ENCODE measurements at places on chromosomes 3 and 15.

DNA sequence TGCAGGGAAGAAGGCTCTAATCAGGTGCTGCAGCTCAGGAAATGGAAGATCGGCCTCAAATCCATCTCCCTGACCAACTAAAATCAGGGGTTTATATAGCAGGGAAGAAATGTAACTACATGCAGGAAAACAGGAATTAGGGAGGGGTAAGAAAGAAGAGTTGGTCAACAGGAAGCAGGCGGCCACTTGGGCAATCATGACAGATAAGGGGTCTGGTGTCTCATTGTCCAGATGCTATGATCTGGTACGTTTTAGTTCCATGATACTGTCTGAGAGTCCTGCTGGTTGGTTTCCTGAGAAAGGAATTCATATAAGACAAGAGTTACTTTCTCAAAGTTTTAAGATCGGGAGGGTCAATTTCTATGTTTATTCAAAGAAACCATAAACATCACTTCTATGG, 24.2 kb downstream of the KATNBL1 start:
- DNase-seq: no peak

DNA sequence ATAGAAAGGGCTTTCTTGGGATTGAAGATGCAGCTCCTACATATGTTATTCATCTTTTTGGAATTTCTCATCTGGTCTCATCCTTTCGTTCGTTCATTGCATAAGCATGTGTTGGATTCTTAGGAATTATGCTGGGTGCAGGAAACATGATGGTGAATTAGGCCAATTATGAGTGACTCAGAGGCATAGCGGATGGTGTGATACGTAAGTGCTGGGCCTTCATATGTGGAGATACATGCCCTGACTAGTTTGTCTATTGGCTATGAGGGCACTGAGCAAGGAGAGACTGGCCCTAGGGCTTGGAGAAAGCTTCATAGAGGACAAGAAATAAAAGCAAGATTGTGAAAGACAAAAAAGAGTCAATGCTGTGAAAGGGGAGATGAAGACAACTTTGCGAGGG, 235.1 kb downstream of the MYRIP start:
- no peak for DNase-seq

GRCh38 chr15:47675735-47676134, 41.6 kb upstream of the SEMA6D start:
- DNase-seq: no peak

GRCh38 chr3:10708216-10708893, 107.7 kb upstream of the SLC6A11 start:
- DNase-seq: no peak

GRCh38 chr15:50190723-50191122, 8.7 kb downstream of the SLC27A2 start:
- DNase-seq: no peak

- DNase-seq: no peak
Observed at GRCh38 chr3:174287705-174288104, 571.4 kb upstream of the NAALADL2 start.

- no peak for DNase-seq
Observed at GRCh38 chr3:6803619-6804018, 57.3 kb upstream of the GRM7 start.

- no peak for DNase-seq
Observed at GRCh38 chr3:134084242-134084950, 54.7 kb upstream of the SLCO2A1 start.

DNA sequence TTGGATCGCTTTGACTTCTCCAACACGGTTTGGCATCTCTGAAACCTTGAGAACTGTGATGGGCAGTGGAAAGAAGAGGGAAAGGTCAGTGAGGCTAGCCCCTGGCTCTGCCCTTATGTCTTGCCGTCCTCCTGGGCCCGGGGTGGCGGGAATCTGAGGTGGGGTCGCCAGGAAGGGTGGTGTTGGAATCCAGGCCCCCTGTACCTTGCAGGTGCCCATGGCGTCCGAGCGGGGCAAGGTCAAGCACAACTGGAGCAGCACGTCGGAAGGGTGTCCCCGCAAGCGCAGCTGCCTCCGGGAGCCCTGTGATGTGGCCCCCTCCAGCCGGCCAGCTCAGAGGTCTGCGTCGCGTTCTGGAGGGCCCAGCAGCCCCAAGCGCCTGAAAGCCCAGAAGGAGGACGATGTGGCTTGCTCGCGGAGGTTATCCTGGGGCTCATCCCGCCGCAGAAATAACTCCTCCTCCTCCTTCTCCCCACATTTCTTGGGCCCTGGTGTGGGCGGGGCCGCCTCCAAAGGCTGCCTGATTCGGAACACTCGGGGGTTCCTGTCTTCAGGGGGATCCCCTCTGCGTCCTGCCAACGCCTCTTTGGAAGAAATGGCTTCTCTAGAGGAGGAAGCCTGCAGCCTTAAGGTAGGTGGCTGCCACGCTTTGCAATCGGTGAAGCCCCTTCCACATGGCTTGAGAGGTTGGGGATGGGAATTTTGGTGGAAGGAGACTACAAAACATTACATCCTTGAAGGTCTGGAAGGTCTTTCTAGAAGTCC, 907 bp downstream of the TATDN2 start:
- DNase-seq: no peak

DNA sequence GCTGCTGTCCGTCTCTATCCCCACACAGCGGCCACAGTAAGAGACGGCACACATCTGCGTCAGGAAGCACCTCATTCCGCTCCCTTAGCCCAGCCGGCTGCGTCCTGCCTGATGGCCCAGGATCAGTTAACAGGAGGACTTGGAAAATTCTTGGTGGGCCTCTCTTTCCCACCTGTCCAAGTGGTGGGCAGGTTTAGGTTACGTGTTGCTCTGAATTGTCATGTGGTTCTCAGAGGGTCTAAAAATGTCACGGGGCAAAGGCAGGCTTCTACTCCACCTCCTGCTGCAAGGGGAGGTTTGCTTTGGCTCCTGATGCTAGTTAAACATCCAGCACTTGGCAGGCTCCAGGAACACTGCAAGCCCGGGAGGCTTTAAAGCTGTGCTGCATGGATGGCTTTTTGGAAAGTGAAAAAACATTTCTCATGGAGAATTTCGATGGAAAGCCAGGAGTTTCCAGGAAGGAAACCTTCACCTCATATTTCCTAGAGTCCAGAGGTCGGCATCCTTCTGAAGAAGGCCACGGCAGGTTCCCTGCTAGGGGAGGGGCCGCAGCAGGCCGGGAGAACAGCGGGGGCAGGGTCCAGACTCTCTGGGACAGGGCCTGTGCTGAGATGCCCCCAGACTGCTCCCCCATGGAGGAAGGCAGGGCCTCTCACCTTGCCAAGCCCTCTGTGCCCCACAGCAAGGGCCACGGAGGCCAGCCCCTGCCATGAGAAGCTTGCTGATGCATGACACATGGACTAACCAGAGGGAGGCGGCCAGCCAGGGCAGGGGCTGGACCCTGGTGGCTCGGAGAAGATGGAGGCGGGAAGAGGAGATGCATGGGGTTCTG, 10.8 kb downstream of the CTSH start:
- DNase-seq: no peak

DNA sequence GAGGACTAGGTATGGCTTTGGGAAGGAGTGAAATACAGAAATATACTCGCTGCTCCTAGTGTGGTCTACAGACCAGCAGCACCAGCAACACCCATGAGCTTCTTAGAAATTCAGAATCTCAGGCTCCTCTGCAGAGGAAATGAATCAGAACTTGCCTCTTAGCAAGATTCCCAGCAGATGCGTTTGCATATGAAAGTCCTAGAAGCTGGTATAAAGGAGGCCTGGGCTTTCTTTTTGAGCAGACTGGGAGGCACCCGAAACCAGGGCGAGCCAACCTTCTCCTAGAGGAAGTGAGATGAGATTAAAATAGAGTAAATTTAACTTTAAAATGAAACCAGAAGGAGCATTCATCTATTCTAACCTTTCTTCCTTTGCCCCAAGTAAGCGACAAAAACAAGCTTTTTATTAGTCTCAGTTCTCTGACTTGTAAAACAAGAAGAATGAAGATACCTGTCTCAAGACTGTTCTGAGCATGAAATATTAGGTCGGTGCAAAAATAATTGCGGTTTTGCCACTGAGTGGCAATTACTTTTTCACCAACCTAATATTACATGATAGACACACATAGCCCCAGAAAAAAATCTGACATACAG, 140.0 kb downstream of the PDZRN3 start:
- DNase-seq: no peak

- no peak for DNase-seq
Observed at GRCh38 chr15:65008983-65009382, 19.3 kb upstream of the SPG21 start.

- no peak for DNase-seq
Observed at GRCh38 chr3:64627471-64628321, 60.1 kb downstream of the ADAMTS9 start.

DNA sequence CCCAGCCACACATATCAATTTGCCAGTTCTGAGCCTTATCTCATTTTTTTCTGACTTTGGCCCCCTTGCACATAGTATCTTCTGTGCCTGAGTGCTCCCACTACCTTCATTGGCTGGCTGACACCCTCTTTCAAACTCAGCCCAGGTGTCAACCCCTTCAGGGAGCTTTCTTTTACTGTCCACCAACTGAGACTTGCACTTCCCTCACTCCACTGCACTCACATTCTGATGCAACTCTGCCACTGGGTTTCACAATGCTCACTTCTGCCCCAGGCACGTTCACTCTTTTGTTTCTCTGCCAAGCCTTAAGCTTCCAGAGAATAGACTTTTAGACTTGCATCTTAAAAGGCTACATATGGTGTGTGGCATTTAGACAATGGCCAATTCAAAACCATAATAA, 101.5 kb upstream of the CBLB start:
- DNase-seq: no peak

GRCh38 chr3:167493244-167493643, 19.4 kb upstream of the SERPINI2 start:
- DNase-seq: no peak

DNA sequence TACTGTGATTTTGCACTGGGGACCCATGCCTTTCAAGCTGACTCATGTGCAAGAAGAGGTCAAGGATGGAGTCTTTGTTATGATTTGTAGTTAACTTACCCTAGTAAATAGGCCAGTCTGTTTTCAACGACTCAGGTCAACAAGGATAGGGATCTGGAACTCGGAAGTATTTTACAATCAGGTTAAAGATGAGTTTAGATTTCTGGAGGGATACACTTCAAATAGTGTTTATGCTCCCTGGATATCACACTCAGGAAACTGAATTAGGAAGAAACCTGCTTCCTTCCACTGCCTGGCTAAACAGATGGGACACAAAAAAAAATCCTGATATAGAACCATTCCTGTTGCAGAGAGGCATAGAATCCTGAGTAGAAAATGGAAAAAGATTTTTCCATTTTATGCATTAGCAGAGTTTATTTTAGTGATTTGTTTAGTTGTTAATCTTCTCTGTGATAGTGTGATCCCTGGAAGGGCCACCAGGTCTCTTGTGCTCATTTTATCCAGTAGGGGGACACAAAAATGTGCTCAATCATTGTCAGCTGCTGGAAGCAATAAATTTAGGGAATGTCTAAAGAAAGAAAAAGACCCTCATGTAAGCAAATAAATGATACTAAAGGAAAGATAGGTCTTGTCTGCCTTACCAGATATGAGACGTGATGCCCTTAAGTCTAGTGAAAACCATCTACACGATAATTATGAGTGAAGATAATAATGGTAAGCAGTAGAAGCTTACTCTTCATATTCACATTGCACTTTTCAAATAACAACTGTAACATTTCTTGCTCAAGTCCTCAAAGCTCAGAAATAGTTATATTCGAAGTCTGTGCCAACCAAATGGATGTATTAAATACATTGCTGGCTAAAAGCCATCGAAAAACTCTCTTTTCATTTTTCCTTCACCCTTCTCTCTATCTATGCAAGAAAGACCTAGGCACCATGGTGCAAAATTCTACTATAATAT, 452.1 kb upstream of the KCNMB2 start:
- DNase-seq: no peak

DNA sequence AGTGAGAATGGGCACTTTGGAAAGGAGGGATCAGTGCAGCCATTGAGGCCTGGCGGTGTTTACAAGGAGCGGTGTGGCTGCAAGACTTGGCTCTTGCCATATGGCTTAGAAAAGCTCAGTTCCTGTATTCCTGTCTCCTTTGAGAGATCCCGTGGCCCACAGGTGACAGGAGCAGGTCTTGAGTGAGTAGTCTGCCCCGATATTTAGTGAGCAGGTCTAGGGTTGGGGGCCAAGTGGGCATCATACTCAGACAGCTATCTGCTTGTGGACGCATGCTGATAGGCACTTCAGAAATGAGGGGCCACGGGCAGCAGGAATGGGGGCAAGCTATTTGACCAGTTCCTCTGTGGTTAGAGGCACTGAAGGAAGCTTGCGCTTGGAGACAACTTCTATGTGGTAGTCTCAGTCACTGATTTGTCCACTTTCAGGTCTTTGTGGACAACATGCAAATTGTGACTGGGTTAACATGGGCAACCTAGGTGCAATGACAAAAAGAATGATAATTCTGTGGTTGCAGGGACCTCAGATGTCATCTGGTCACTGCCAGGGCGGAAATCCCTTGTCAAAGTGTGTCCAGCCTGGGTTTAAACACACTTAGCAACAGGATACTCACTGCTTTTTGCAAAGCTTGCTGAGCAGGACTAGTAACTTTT, 1.1 kb downstream of the TMED3 start:
- no peak for DNase-seq

- DNase-seq: no peak
Observed at GRCh38 chr3:113055961-113056360, 65.2 kb downstream of the GTPBP8 start.

GRCh38 chr3:51559961-51560360, 21.4 kb downstream of the RAD54L2 start:
- DNase-seq: no peak

- no peak for DNase-seq
Observed at GRCh38 chr15:84915606-84915958, 31.1 kb downstream of the SLC28A1 start.

- DNase-seq: no peak
Observed at GRCh38 chr3:159910991-159911663, 77.5 kb upstream of the IL12A start.

DNA sequence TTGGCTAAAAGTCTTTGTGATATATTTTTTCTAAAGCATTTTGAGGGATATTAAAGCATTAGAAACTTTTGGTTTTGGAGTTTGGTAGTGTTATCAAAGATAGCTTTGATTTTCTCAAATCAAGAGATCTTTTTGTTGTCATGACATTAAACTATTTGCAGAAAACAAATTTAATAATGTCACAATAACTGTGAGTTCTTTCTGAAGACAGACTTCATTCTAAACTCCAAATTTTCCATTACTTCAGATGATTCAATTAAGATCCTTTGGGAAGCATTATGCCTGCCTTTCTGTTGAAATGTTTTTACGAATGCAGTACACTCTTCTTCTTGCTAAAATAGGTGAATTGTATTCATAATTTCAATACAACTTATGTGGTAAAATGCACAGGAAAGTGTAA, 145.4 kb downstream of the ALCAM start:
- DNase-seq: no peak
